ENCODE measurements at places on chromosomes 3 and 15.
A peak's percentile ranks its signal among the peaks of the same experiment; 100 is the strongest.

DNA sequence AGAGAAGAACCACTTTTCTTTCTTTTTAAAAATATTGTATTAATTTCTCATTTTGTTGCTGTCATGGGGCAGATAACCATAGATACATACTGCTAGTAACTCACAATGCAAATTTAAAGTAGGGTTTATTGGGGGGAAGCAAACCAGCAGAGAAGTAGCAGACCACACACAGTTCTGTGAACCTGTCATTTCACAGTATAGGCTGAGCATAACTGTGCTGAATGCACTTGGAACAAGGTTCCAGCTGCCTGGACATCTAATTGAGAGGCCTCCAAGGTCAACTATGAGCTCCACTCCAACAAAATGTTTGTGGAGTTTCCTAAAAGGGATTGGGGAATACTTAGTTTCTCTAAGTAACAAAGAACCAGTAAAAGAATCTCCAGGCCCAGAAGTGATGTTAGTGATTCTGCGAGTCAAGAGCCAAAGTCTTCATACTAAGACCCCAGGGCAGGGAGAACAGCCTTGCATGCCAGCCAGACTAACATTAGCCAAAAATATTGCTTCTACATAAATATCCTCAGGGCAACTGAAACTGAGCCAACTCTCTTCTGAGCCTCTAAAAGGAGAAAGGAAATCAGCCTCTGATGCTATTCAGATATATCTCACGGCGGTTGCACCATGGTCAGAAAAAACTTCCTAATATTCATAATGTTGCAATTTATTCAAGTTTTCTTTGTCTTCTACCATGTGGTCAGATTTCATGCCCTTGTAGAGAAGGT, 856.4 kb upstream of the ALCAM start:
- DNase-seq, result peak; percentile 9

GRCh38 chr15:89278307-89278706, 34.5 kb downstream of the FANCI start:
- DNase-seq, result no peak

GRCh38 chr15:88897456-88898194, 2.3 kb upstream of the HAPLN3 start:
- DNase-seq, result peak; percentile 19

DNA sequence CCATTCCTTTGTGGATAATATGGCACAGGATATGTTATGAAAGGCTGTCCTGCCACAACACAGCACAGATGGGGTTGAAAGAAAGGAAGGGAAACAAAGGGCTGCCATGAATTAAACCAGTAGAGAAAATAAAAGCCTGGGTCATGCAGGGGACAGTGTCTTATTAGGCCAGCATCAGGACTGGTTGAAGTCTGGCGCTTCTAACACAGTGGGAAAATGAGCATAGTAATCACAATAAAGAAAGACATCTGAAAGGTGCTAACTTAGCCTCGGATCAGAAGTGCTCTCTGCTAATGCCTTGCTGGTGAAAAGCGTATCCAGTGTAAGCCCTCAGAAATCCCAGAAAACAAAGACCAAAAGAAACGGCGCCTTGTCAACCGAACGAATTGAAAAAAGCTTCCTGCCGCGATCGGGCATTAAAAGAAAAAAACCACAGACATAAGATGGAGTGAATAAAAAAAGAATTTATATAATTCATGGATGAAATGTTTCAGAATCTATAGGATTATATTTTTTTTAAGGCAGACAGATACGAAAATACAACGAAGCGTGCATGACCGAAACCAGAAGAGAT, 566 bp upstream of the MKRN3 start:
- peak; percentile 71 for DNase-seq

GRCh38 chr3:5504135-5504534, 316.6 kb downstream of the EDEM1 start:
- no peak for DNase-seq

DNA sequence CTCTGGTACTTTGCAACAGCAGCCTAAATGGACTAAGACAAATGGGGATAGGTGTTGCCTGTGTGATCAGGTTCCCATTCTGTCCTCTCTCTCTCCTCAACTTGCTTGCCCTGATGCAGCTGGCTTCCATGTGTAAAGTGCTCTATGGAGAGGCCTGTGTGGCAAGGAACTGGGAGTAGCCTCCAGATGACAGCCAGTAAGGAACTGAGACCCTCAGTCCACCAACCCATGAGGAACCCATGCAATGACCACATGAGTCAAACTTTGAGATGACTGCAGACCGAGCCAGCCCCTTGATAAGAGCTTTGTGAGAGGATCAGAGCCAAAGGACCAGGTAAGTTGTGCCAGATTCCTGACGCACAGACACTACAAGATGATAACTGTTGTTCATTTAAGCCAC, 74.6 kb upstream of the ADPGK start:
- no peak for DNase-seq

DNA sequence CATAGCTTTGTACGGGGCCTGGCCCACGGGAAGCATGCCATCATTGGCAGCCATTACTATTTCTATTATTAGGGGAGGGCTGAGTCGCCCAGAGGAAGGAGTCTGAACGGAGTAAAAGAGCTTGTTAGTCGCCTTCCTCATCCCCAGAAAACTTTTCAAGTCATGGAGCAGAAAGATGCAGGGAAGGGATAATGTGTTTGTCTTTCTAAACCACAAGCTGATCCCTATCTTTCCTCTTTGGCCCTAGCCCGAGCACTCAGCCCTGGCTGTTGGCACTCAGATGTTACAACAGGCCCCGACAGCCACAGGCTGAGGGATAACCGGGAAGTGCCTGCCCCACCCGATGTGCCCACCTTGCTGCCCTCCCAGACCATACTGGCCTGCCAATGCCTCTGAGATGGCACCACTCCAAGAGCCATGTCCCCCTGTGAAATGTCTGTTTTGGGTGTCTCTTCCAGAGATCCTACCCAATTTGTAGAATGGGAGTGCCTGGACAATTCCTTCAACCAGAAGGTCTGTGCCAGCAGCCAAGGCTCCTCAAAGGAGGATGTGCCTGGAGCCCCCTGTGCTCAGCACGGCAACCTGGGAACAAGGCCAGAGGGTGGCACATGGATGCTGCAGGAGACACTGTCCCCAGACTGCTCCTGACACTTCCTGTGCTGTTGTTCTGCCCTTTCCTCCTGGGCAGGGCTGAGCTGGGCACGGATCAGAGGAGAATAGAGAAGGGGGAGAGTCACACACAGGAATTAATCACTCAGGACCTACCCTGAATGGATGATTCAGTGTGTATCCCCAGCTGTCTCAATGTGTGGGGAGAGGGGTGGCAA, 10.8 kb downstream of the PAK6 start:
- no peak for DNase-seq

DNA sequence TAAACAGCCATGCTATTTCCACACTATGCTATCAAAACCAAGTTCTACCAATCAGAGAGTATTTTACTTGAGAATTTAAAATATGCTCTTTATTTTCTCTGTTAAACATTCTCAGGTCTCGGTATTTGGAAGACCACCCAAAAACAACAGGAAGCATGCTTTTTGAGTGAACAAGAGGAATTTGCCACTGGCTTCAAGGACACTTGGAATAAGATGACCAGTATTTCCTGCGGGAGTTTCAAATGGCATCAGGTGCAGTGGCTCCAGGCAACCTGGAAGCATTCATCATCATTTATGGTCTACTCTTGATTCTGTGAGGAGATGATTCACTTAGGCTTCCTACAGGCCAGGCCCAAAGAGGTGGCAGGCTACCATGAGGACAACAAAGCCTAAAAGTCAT, 305.7 kb upstream of the ATP11B start:
- no peak for DNase-seq

Measured in retina (tissue), 1 donor.